ENCODE measurements at places on chromosomes 1 and 21.

DNA sequence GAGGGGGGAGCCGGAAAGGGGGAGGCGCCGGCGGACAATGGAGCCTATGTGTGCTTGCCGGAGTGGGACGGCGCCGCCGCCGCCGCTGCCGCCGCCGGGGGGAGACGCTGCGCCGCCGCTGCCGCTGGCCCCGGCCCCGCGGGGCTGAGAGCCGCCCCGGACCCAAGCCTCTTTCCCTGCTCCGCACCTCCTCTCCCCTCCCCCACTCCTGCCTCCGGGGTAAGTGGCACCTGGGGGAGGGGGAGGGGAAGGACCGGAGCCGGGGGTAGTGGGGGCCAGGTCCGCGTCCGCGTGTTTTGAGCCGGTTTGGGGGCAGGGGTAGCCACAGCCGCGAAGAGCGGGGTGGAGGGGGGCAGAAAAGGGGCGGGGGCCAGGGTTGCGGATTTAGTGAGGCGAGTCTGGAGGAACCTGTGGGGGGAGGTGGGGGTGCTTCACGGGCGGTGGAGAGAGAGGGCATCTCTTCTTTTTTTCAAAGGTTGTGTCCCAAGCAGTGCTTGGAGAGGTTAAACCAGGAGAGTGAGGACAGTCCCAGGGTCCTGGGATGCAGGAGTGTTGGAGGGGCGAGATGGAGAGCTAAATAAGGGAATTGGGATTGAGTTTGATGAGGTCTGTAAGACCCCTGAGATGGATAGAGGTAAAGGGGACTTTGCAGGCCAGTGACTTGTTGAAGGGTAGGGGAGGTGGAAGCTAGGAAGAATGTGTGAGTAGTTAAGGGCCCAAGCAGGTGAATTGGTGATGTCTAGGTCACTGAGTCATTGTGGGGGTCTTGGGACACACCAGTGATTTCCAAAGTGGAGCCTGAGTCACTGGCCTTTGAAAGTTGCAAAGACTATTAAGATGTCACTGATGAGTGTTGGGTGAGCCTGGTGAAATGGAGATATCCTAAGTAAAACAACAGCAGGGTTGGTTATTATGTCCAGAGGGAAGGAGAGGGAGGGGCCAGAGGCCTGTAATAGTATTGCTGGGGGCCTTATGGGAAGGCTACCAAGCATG lies 59.1 kb downstream of the BCL9 start:
- no peak for DNase-seq

- DNase-seq = no peak
These were observed 55.0 kb downstream of the FCRL5 start for GRCh38 chr1:157497284-157497683.

- no peak for DNase-seq
These were observed 8.0 kb upstream of the GUCA2A start for GRCh38 chr1:42172381-42173133.

GRCh38 chr1:14363707-14364413 lies 234.6 kb upstream of the KAZN start:
- no peak for DNase-seq

- no peak for DNase-seq
These were observed 25.1 kb downstream of the RRP1B start for GRCh38 chr21:43684424-43684823.

- DNase-seq = no peak
These were observed 2.2 kb upstream of the FRRS1 start for GRCh38 chr1:99768524-99769245.

- no peak for DNase-seq
These were observed 1.9 kb upstream of the NVL start for GRCh38 chr1:224331824-224332223.

DNA sequence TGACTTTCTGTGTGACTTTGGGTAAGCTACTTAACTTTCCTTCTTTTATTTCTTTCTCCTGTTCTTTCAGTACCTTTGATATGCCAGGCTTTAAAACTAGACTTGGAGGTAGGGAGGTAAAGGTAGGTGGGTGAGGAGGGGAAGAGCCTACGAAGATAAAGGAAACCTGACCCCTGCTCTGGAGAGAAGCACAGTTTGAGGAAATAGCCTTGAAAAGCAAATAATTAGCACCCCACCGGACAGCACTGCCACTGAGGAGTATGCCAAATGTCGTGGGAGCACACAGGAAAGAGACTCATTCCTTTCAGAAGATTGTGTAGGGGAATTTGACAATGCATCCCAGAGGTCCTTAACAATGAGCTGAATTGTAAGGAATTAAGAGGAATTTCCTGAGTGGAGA lies 65.2 kb upstream of the SPAG17 start:
- no peak for DNase-seq

DNA sequence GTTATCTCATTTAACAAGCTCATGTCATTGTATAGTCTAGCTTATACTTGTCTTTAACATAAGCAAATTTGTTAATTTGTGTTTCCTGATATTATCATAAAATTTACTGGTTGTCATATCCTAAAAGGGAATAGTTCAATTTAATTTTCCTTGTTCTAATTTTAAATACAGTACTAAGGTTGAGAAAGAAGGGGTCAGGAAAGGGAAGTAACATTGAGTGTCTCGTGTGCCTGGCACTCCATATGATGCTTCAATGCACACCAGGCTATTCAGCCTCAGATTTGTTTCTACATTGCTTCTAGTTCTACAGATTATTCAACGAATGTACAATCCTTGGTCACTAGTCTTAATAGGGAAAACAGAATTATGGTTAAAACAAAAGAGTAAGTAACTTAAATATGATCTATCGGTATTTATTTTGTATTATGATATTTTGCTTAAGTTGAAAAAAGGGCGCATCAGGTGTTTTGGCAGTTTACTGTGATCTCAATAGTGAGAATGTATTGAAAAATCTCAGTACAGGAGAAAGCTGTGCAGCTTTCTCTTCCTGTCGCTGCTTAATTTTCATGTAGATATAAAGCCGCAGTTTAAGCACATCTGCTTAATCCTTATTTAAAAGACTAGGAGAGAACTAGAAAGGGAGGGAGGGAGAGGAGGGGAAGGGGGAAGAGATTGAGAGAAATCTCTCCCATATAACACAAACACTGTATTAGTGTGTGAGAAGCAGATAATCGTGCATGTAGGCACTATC lies 13.0 kb downstream of the PTPRC start:
- DNase-seq = no peak

DNA sequence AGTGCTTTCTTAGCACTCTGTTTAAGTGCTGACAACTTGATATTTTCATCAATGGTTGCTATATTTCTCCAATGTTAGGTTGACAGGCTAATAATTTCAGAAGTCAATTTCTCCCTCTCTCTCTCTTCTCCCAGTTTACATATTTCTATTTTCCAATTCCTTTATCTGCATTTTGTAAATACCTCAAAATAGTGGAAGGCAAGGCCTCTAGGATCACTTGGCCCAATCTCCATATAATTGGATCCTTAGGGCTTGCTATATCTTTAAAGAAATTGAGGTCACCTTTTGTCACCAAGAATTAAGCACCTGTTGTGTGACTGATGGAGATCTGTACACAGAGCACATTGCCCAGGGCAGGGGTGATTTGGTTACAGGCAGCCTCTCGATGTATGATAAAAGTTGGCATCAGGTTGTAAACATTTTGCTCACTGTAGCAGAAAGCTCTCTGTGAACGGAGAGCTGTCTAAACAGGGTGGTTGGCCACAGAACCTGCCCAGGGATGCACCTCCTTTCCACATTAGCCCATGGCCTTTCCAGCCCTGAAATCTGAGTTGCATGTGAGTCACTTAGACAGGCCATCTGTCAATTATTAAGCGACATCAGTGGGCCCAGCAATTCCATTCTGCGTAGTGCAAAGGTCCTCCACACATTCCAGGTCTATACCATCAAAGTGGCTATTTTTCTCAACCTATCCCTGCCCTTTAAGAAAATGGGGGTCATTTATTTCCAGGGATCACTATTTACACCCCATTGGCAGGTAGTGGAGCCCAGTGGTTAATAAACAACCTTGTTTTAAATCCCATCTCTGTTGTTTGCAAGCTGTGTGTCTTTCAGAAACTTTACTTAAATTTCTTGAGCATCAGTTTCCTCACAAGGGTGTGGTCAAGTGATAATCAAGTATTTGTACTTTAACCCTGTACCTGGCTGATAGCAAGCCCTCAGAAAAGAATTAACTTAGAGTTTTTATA lies 29.1 kb upstream of the IRF2BP2 start:
- no peak for DNase-seq

DNA sequence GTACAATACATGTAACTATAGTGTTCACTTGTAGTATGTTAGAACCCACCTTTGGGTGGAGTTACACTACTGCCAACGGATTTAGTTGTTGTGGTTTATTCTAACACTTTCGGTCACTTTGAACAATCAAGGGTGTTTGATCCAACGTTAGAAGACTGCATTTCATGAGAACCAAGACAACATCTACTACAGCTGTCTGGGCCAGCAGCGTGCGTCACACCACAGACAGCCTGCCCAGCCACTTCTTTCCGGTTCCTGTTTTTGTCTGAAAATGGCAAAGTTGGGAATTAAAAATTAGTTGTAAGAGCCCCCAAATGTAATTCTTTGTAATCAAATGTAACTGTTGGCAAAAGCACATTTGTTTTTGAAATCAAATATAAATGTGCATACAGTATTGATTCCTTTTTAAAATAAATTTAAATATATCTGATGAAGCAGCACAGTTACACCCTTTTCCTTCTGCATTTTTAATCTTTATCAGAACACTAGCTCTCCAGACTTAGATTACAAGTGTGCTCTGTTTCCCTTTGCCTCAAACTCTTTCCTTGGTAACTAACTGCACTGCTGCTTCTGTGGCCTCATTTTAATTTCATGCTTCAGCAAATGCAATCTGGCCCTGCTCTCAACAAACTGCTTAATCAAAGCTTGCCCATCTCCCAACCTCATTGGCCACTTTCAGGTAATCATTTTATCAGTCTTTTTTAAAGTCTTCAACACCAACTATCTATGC lies 86.6 kb upstream of the DPH5 start:
- peak; percentile 52 for DNase-seq

- peak; percentile 66 for DNase-seq
These were observed 21.3 kb upstream of the RNU1-4 start for GRCh38 chr1:16718908-16719533.

DNA sequence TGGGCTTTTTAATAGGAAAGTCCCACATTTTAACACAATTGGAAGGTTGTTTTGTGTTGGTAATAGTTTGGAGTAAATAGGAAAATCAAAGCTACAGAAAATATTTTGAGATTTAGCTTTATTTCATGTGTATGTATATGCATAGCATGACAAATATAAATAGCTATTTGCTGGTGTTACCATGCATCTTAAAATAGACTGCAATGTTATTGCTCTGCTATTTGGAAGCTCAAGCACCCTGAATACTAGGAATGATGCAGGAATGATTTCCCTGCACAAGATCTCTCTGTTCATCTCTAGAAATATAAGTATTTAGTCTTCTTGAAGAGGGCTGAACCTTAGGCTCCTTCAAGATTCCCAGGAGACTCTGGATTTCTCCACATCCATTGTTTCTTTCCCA lies 268.3 kb upstream of the POGK start:
- DNase-seq = no peak

- DNase-seq = no peak
These were observed 1103.3 kb upstream of the B3GALT2 start for GRCh38 chr1:194289569-194290266.

GRCh38 chr1:230858918-230859729 lies 9.2 kb downstream of the C1orf198 start:
- no peak for DNase-seq
